Stimulated activated memory B cell treated with anti-CD40 and anti-IgM and Interleukin-4, amounts not matched to agents 10 μg/mL and 1 μg/mL and 100 μg/mL, for 72 hours (primary cell): ENCODE measurements at places on chromosomes 7 and 10.
A peak's percentile ranks its signal among the peaks of the same experiment; 100 is the strongest.

DNA sequence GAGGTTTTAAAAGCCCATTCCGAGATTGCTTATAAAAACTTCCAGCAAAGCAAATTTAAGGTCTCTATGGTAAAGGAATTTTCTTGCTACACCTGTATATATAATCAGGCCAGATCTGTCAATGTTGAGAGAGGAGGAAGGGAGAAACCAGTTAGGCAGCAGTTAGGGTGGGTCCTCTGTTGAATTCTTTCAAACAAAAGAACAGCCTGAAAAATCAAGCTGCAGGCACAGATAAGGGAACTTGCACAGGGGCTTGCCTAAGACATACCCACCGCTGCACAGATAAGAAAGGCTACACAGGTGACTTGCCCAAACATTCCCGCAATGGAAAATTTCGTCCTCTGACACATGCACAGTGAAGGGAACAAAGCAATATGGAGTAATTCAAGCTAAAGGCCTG, 59.8 kb upstream of the IMMP2L start:
- no peak for ATAC-seq

- no peak for ATAC-seq
These were observed 277.7 kb downstream of the ANKRD7 start for GRCh38 chr7:118502235-118502634.

DNA sequence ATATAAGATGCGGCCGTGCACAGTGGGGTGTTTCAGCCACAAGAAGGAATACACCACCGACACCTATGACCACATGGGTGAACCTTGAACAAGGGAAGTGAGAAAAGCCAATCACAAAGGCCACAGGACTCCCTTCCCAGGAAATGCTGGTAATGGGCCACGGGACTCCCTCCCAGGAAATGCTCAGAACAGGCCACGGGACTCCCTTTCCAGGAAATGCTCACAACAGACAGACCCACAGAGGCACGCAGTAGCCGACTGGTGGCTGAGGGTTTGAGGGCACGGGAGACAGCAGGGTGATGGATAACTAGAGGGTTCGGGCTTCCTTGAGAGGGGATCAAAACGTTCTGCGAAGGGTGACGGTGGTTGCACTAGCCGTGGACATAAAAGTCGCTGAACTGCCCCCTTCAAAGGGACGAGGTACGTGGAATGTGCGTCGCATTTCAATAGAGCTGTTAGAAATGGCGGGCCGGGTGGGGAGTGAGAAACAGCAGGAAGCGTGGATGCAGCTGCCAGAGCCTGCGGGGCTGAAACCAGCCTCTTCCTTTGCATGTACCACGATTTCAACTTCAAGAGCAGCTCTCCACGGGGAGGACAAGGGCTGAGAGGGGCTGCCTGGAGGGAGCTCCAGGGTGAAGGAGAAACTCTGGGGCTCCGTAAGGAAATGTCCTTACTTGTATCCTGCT, 274.0 kb downstream of the ELFN1 start:
- ATAC-seq, result no peak

GRCh38 chr7:10156972-10157371, 816.7 kb upstream of the PHF14 start:
- ATAC-seq, result no peak

DNA sequence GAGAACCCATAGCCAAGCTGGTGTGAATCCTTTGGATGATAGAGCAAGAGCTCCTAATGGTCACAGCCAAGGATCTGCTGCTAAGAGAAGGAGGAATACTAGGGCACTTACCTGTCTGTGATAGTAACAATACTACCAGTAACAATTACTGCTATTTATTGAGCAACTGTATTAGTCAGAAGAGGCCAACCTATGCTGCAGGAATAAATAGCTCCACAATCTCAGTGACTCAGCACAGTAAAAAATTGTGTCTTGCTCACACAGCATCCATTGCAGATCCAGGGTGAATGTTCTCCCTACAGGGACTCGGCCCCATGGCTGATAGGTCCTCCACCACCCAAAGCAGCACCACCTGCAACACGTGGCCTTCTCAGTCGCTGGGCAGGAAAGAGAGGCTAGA, 257.6 kb upstream of the ZMIZ1 start:
- no peak for ATAC-seq

DNA sequence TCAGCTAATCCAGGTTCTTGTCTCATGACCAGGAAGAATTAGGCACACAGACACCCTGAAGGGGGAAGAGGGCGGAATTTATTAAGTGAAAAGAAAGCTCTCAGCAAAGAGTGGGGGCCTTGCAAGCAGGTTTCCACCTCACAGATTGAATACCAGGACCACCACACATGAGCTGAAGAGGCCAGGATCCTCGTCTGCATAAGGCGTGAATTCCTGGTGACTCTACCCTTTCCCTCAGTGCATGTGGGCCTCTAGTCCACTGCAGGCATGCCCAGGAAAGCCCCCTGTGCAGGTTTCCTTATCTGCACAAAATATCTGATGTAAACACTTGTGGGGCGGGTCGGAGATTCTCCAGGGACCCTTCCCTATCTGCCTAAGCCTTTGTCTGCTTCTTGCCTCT, 782.1 kb upstream of the LRRN3 start:
- ATAC-seq, result no peak

DNA sequence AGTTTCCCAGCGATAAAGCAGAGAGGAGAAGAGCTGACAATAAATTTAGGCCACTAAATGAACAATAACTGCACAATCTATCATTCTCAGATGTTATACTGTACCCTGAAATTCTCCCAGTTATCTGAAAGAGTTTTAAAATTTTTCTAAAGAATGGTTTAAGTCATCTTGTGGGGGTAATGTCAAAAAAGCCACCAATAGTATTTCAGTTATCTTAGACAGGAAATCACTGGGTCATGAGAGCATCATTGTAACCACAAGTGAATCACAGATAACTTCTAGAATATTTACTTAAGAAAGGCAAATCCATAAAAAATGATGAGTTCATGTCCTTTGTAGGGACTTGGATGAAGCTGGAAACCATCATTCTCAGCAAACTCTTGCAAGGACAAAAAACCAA, 147.1 kb downstream of the DNAJB9 start:
- no peak for ATAC-seq

GRCh38 chr7:106914018-106914607, 49.0 kb downstream of the PIK3CG start:
- ATAC-seq, result no peak

GRCh38 chr7:66679633-66680244, 51.1 kb downstream of the KCTD7 start:
- ATAC-seq, result no peak

DNA sequence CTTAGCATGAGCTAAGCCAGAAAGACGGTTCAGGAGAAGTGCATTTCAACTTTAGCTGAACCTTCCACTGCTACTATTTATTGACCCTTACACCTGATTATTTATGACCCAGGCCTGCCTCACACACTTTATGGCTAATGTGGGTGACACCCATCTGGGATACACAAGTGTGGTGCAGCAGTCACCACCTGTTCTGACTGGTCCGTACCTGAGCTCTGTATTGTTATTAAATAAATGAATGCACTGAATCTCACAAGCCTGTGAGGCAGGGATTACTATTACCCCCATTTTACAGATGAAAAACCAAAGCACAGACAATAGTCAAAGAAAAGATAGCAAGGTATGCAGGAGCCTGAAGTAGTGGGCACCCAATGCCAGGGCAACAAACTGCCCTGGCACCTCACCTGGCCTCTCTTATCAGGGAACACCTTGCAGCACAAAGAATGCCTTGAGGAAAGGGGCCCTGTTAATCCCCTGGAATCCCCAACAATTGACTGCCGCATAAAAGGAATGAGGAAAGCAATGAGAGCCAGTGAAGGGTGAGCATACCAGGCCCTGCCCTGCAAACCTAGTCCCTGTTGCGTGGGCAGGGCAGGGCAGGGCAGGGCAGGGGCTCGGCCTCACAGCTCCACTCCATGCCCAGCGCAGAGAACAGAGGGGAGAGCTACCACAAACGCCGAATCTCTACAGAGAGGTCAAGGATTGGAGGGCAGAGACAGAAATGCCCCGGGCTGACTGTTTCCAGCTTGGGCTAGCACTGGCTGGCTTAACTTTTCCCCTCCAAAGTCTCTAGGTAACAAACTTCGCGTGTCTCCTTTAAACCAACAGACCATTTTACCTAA, 1.3 kb downstream of the ANXA11 start:
- peak; percentile 31 for ATAC-seq

DNA sequence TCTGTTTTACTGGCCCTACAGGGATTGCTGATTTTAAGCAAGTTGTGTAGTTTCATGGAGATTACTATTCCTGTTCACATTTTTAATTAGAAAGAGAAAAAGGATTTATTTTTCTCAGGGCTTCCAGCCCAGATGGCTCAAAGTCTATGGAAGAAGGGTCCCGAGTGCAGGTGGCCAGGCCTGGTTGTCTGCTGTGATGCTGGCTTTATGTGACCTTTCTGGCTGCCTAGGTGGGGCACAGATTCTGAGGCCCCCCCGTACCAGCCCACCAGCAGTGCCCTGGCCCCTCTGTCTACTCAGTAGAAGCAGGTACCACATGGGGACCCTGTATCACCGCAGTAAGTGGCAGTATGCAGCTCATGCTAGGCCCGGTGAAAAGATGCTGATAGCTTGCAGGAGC, 426.5 kb downstream of the LRMDA start:
- ATAC-seq, result no peak

DNA sequence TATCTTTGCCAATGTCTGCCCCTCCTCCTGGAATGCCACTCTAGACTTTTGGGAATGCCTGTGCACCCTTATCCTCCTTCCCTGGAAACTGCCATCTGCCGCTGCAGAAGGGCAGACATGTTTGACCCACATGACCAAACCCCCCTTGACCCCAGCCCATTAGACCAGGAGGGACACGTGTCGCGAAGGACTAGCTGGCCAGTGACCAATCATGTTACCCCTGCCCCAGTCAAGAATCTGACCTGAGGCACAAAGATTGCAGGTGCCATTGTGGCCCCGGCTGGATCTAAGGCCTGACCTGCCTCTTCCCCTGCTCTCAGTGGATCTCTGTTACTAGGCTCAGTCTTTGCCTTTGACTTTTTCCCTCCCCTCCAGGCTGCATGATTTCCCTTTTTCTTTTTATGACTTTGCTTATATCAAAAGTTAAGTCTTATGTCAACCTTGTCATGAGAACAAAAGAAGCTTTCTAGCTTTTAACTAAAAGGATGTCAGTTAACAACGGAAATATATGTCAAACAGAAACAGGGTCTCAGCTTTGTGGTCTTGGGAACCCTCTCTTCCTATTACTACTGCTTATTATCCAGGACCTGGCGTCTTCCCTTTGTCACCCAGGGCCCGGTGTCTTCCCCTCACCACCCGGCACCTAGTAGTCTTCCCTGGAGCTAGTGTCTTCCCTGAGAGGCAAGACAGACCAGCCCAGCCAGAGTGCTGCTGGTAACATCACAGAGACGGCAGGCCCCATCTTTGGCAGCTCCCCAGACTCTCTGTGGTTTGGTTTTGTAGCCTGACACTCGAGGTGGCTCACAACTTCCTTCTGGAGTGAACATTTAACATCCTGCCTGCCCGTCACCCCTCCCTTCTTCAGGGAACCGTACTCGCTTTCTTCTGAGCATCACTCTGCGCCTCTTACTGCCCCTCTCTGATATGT, 24.4 kb upstream of the PPIF start:
- ATAC-seq, result peak; percentile 76

DNA sequence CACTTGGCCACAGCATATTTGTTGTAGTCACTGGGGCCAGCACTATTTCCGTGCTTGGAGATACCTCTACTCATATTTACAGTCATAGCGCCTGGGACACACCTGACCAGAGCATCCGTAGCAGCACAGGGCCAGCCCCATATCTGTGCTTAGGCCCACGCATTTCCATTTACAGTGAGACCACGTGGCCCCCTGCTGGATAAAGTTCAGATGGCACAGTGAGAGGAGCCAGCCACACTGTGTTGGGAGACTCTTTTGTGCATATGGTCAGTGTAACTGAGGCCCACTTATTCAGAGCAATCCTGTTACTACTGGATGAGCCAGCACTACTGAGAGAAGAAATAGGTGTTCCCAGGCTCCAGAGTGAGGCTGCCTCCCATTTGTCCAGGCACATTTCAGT, 455.3 kb downstream of the REEP3 start:
- ATAC-seq, result peak; percentile 79

DNA sequence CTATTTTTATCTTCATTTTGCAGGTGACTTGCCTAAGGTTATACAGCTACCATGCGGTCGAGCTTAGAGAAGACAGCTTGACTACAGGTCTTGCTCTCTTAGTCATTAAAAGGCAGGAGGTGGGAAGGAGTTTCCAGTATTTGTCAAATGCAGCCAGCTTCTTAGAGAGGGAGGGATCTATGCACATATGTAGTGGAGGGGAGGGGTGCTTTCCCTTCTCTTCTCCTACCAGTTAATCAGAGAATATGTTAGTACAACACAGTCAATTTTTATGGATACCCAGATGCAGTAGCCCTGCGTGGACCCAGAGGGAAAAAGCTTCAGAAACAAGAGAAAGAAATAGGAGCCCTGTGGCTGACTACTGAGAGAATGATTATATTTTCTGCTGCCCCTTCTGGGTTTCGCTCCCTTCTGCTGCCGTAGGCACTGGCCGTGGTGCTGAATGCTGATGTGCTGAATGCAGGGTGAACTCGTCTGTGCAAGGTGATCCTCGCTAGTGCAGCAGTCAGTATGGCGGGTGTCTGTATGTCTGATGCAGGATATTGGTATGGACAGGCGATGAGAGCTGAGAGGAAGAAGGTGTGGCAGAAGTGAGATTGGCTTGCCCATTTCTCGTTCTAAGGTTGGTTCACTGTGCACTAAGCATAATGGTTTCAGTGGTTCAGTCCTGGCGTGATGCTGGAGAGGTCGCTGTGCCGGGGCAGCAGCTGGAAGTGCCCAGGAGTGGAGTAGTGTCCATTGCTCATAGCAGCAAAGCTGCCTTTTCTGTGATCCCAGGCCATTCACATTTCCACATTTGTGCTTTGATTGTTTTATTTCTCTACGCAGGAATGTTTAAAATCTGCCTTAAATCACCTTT, 189.2 kb upstream of the PODXL start:
- ATAC-seq, result no peak

DNA sequence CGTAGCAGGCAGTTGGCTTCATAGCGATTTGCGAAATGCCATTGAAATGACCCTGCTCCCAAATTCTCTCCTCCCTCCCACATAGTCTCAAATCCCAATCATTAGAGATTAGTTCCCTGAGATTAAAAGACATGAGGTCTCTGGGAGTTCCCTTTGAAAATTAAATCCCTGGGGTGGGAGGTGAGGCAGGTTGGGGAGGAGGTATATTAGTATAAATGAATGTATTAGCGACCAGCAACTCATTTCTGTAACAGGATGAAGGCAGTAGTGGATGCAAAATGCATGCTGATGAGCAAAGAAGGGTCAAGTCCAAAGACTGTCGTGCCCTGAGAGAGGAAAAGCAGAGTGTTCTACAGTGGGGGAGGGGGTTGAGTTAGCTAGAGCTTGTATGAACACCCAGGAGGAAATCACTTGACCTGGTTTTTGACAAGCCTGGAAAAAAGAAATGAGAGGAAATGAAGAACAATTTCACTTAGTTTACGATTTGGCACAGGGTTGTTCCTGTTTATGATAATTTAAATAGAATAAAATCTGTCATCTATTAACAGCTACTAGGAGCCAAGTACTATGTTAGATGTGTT, 79.6 kb upstream of the MTPN start:
- no peak for ATAC-seq

DNA sequence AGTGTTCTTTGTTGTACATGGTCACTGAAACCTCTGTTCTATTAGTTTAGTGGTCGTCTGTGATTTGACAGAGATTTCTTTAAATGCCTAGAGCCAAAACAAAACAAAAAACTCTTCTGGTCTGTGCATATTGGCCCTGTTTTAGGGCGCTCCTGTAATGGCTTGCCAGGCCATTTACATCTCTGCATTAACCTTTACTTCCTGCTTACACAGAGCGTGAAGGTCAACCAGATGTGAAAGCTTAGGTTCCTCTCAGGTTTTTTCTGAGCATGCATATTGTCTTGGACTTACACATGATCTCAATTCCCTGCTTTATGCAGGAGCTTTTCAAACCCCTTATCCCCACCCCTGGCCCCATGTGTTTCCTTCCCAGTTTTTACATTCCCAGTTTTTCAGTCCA, 9.6 kb downstream of the ZNF37A start:
- ATAC-seq, result peak; percentile 39
